Lower lobe of right lung (tissue), 2 donors: ENCODE measurements at places on chromosomes 16 and 17. TPM values are rescaled to one million over a fixed set of nuclear protein-coding genes. Genes with fewer than 3 reads are reported as not detected.

DNA sequence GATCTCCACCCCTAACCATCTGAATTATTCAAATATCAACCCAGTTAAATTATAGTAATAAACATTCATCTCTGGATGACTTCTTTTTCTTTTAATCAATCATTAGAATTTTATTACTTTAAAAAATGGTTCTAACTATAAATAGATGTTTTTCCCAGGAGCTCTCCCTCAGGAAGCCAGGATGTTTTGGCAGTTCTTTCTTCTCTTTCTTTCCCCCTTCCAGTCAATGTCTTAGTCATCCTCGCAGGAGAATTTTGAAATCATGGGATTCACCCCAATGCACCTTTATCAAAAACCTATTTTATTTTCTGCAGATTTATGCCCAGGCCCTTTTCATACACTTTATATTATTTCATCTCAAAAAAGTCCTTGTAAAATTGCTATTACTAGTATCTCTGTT is 711.6 kb downstream of the CDH11 start:
- no peak for DNase-seq

DNA sequence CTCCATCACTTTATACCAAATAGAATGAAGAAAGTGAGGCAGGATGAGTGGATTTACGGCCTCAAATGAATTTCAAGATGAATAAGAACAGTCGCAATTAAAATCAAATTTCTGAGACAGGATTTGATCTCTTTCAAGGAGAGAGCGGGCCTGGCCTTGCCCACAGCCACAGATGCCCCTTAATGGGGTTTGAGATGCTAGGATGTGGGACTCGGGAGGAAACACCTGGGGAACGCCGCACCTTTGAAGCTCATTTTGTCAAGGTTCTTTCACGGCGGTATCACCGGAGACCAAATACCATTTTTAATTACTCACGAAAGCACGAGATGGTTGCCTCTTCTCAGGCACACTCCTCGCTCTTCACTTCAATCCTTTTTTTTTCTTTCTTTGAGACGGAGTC is 178.1 kb upstream of the SDK2 start:
- DNase-seq, result no peak

DNA sequence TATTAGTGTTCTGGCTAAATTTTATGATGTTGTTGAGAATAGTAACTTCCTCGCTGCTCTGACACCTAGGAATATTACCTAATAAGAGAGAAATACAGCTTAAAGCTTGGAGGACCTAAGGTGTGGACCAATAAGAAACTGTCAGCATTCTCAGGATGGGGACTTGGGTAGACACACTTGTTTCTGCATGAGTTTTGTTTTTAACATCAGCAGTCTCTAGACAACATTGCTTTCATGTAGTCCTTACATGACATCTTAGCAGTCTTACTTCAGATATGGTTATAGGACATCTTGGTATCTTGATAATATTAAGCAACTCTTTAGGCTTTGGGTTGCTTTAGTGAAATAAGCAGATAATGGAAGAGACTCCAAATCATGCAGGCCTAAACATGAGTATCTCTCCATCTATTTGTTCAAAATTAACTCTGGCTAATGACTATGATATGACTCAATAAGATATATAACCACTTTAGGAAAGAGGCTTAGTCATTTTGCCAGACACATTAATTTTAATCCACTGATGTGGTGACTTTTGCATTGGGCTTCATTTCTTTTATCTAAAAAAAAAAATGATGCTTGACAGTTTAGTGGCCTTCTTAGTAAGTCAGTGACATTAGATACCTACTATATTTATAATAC is 84.5 kb downstream of the WNT3 start:
- DNase-seq, result no peak

DNA sequence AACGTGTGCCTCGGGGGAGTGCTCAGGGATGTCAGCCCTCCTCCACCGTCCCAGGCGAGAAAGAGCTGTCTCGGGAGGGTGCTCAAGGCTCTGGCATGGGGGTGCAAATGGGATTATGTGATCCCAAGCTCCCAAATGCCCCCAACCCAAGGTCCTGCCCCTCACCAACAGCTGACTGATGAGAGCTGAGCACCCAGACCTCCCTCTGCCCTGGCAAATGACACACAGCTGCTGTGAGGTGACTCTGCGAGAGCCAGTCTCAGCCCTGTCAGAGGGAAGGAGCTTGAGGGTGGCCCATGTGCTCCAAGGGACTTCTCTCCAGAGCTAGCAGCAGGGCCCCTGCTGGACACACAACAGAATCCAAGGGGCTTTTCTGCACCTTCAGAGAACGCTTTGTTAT is 7.7 kb downstream of the CDH5 start:
- no peak for DNase-seq

DNA sequence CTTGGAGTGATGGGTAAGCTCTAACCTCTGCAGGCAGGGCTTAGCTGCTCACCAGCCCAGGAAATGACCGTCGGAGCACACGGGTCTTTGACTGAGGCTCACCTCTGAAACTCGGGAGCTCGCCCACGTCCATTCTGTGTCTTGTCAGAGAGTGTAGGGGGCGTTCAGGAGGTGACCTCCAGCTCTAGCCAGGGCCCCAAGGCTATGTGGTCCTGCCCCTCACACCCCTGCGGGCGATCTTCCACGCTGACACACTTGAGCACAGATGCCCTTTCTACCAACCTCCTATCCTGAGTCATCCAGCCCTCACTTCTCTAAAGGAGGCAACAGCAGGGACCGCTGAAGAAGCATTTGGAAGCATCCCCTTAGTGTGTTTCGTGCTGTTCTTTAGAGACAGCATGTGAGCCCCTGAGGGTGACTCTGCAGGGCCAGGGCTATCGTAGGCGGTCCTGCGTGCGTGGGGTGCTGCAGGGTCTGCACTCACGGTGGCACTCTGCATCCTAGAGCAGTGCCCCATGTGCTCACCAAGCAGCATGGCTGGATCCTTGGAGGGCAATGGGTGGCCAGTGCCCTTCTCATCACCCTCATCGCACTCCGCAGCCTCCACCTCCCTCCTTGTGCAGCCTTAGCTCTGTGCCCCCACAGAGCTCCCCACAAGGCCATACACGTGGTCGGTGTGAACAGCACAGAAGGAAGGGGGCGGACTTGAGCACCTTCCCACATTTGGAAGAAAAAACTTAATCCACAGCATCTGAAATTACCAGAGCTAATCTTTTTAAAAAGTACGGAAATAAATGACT is 33.8 kb downstream of the SLC47A1 start:
- DNase-seq, result no peak

The ZNF750 gene
- total RNA-seq, result 4.7 TPM

DNA sequence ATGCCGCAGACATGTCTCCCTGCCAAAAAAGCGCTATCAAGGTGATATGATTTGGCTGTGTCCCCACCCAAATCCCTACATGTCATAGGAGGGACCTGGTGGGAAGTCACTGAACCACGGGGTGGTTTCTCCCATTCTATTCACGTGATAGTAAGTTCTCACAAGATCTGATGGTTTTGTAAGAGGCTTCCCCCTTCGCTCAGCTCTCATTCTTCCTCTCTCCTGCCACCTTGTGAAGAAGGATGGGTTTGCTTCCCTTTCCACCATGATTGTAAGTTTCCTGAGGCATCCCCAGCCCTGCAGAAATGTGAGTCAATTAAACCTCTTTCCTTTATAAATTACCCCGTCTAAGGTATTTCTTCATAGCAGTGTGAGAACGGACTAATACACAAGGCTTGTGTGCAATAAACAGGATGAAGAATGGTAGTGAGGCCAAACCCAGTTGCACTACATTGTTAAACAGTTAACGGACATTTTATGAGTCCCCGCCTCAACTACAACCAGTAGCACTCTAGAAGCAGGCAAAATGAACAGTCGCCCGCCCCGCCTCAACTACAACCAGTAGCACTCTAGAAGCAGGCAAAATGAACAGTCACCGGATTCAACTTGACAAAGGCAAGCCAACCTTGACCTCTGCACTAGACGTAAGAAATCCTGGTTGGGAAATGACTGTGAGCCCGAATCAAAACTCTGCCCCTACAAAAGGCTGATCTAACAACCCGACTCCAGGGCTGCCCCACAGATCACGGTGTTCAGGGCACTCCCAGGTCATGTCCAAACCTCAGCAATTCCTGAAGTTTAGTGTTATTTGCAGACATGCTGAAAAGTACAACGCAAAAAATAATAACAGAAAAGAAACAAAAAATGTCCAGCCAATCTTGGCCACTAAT is 26.3 kb downstream of the VPS53 start:
- no peak for DNase-seq

DNA sequence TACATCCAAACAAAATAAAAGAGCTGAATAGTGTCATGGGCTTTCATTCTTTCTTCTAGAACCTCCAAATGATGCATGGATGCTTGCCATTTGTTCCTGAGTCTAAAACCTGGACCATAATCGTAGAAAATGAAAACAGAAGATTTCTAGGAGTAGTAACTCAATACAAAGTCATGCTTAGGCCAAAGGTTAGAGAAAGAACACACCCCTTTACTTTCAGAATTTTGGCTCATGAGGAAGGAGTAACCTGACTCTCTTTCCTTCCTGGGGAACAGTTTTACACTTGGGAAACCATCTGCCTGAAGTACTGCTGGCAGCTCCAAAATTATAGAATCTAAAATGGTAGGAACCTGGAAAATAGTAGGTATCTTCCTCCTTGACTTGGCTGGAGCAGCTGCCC is 137.2 kb downstream of the SNX11 start:
- no peak for DNase-seq

The ACSM2A gene
- not detected for total RNA-seq

GRCh38 chr16:2773188-2773968 is 3.7 kb downstream of the ELOB start:
- peak; percentile 20 for DNase-seq

- no peak for DNase-seq
Measured at GRCh38 chr17:68443972-68444464, 13.3 kb downstream of the WIPI1 start.

DNA sequence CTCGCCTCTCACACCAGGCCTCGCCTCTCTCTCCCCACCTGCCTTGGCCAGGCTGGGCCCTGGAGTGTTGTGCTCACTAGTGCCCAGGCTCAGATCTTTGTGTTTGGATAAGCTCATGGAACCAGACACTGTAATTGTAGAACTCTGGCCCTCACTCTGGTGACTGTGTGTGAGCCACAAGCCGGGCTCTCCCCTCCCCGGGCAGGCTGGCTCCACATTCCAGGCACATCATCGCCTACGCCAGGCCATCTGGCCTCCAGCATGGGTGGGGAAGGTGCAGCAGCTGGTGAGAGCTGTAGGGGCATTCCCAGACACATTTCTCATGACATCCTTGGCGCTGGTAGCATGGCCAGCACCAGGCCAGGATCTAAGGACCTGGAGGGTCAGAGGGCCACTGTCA is 202.3 kb downstream of the RAB11FIP4 start:
- no peak for DNase-seq

The KRT34 gene
- not detected for total RNA-seq

DNA sequence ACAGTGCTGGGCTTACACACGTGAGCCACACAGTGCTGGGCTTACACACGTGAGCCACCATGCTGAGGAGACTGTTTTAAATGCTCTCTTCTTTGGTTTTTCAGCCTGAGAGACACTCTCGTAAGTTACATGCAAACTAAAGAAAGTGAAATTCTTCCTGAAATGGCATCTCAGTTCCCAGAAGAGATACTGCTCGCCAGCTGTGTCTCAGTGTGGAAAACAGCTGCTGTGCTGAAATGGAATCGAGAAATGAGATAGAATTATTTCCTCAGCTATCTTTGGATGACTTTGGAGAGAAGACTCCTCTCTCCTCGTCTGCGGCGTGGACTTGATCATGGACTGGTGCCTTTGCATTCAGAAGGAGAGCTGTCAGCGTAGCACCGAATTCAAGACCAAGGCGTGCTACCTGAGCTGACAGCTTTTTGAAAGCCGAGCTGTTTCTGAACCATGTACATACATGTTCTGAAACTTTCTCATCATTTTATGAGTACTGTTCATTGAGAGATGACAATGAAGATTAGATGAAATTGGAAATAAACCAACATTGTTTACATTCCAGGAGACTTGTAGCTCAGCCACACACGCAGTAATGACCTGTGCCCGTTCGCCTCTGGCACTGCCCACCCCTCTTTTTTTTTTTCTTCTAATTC is 21.6 kb upstream of the ENDOV start:
- DNase-seq, result no peak

DNA sequence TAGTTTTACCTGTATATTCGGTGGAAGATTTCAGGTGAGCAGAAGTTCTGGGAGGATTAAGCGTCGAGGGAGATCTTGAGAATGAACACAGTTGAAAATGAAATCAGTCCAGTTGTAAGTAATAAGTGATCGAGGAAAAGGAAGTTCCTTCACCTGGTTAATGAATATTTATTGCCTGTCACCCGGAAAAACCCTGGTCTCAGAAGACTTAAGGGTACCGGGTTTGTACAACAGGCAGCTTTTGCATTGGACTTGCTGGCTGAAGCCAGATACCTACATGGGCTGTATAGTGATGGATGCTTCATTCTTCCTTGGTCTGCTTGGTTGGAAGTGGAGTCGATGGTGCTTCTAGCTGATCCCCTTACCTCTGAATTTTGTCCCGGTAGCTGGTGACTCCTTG is 72.7 kb downstream of the PRKCA start:
- no peak for DNase-seq

- DNase-seq, result no peak
Measured at GRCh38 chr17:29255926-29256522, 9.4 kb downstream of the CRYBA1 start.

The ARHGAP44 gene
- 39.0 TPM for total RNA-seq
